ENCODE measurements at places on chromosomes 4 and X.

- DNase-seq = no peak
Observed at GRCh38 chr4:121873604-121874003, 3.3 kb upstream of the BBS7 start.

DNA sequence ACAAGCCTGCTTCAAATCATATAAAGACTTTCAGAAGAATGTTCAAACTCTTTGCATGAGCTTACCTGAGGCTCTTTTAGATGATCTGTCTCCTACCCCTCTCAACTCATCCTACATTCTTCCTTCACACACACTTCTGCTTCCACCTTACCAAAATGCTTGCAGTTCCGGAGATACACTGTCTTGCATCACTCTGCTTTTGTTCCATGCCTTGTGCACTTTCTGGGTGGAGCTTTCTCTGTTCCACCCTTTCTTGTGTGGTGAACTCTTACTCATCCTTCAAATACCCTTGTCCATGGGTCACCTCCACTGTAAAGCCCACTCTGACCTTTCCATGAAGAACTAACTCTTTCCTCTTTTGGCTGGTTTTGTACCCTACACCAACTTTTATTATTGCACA lies 18.4 kb upstream of the MGST2 start:
- no peak for DNase-seq

GRCh38 chrX:49877397-49878101 lies 1.7 kb upstream of the USP27X start:
- DNase-seq = no peak

- DNase-seq = no peak
Observed at GRCh38 chr4:86500527-86500926, 93.6 kb upstream of the PTPN13 start.

- DNase-seq = no peak
Observed at GRCh38 chrX:119417842-119418241, 18.7 kb downstream of the SLC25A43 start.

DNA sequence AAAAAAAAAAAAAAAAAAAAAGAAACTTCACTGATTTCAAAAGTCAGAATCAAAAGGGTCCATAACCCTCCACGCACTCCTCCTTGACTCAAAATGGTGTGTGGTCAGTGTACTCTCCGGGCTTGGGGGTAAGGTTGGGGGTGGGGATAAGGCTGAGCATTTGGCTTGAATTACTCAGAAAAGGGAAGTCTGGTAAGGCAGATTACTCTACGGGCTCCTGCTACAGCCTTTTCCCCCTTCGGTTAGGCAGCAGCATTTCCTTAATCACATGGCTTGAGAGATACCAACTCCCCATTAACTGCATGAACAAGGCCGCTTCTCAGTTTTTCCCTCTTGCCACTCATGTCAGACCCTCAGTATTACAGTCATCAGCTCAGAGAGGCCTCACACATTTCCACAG lies 135.4 kb upstream of the DUSP21 start:
- no peak for DNase-seq

DNA sequence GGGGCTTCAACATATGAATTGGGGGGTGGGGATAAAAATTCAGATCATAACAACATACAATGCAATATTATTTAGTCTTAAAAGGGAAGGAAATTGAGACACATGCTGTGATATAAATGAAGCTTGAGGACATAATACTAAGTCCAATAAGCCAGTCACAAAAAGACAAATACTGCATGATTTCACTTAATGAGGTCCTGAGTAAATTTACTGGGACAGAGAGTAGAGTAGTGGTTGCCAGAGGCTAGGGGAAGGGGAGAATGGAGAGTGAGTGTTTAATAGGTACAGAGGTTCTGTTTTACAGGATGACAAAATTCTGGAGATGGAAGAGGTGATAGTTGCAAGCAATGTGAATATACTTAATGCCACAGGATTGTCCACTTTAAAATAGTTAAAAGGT lies 89.2 kb upstream of the RAPGEF2 start:
- no peak for DNase-seq

DNA sequence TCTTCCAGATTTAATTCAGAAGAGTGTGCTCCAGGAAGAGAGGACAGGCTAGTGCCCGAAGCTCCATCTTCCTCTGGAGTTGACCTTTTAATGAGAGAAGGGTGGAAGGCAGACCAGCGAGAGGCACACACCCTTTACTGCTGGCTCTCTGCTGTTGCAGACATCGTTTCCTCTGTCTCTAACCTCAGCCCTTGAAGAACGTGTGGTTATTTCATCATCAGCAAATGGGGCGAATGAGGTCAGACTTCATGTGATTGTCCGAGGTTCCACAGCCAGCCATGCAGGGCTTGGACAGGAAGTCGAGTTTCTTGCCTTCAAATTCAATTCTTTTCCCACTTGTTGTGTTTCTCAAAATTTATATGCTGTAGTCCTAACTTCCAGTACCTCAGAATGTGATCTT lies 155.2 kb upstream of the MSX1 start:
- DNase-seq = no peak

DNA sequence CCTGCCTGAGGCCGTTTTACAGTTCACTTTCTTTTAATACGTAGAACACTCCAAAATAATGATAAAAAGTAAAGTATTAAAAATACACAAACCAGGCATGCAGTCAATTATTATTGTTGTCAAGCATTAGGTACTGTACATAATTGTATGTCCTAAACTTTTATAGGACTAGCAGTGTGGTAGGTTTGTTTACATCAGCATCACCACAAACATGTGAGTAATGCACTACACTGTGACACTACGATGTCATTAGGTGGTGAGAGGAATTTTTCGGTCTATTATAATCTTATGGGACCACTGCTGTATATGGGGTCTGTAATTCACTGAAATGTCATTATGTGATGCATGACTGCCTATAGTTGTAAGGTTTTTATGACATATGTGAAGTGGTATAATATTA lies 149.5 kb upstream of the SH3RF1 start:
- no peak for DNase-seq

DNA sequence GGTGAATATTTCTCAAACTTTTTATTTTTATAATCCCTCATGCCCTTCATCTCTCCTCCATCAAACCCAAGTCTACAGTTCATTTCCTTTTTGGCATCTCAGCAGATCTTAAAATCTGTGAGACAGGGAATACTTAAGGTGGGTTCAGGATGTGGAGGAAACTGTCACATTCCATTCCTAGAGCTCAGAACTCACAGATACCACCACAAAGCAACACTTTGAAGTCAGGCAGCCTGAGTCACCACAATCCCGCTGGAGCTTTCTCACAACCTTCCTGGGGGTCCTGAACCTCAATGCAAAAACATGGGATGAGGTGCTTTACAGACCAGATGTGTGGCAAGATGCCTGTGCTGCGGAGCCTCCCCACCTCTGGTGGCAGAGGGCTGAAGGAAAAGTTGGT lies 63.2 kb downstream of the HHIP start:
- DNase-seq = no peak

GRCh38 chrX:2626750-2627149 lies 64.3 kb upstream of the CD99 start:
- DNase-seq = no peak

- no peak for DNase-seq
Observed at GRCh38 chr4:83231620-83232076, 53.0 kb downstream of the COQ2 start.

GRCh38 chr4:124738994-124739393 lies 26.5 kb upstream of the ANKRD50 start:
- DNase-seq = no peak

GRCh38 chr4:162456106-162456505 lies 292.3 kb upstream of the FSTL5 start:
- no peak for DNase-seq

GRCh38 chrX:10615931-10616774 lies 4.2 kb downstream of the MID1 start:
- DNase-seq = peak; percentile 25

DNA sequence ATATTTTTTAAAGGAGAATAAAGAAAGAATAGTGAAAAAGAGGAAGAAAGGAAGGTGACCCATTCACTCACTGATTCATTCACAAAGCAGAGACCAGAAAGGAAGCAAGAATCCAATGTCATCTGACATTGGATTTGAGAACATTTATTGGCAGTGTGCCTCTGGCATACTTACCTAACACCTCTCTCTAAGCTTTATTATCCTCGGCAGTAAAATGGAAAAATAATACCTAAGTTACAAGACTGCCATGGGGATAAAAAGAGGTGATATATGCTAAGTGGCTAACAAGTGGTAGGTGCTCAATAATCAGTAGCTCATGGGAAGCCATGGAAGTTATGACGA lies 41.6 kb upstream of the PPARGC1A start:
- DNase-seq = no peak

GRCh38 chr4:7253837-7254236 lies 61.5 kb downstream of the SORCS2 start:
- DNase-seq = no peak

DNA sequence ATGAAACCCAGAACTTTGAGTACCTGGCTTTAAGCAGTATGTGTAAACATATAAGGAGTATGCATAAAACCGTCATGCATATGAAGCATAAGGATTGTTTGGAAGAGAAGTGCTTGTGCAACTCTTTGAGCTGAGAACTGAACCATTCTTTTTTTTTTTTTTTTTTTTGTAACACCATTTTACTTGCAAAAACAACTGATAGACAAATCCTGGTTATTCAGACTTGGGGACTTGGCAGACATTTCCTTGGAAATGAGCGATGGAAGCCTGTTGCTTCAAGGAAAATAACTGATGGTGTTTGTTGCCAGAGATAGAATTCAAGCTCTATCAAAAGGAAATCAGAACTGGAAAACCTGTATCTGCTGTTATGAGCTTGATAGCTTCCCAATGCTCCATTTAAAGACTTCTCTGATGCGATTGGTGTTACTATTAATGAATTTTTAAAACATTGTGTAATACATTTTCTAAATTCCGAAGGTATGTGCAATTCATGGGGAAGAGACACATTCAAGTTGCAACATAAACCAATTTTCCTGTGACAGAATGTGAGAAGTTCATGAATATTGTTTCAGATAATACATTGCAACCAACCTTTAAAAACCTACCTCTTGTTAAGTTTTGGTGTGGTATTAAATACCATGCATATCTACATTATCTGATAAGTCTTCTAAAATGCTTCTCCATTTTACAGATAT lies 47.0 kb upstream of the FAT1 start:
- DNase-seq = no peak

DNA sequence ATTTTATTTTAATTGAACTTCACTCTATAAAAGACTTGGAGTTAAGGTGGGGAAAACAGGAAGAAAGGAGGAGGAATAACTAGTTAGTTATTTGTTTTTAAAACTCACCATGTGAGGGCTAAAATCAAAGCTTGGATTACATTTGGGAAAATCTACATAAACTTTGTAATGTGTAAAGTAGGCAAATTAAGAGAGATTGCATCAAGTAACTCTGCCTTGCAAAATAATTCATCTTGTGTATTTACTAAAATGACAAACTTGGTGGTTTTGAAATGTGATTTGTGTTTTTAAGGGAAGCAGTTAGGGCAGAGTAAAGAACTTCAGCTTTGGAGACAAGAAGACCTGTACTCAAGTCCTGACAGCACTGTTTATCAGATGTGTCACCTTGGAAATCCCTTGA lies 43.3 kb upstream of the RASSF6 start:
- DNase-seq = no peak

- DNase-seq = no peak
Observed at GRCh38 chrX:49995795-49996455, 73.5 kb downstream of the CLCN5 start.

- no peak for DNase-seq
Observed at GRCh38 chr4:10534820-10535219, 77.6 kb upstream of the ZNF518B start.

DNA sequence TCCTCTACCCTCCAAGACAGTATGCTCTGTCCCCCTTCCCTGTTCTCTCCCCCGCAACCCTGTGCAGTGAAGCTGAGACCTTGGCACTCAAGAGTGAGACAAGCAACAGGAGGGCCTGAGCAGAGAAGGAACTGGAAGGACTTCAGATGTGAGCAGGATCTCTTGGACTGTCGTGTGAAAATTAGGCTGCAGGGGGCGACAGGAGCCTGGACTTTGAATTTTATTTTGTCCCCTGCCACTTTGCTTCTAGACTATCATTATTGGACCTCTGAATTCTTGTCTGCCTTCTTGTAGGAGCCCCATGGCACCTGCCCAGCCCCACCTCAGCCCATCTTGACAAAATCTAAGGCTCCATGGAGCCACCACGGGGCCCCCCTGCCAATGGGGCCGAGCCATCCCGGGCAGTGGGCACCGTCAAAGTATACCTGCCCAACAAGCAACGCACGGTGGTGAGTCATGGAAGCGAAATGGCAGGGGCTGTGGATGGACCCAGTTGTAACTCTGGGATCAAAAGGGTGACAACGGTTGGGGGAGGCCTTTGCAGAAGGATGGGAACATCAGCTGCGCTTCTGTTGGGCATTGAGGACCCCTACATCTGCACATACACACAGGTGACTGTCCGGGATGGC lies 1.7 kb downstream of the ARAF start:
- DNase-seq = no peak

- DNase-seq = peak; percentile 77
Observed at GRCh38 chr4:104064646-104065577, 345.1 kb upstream of the TACR3 start.

DNA sequence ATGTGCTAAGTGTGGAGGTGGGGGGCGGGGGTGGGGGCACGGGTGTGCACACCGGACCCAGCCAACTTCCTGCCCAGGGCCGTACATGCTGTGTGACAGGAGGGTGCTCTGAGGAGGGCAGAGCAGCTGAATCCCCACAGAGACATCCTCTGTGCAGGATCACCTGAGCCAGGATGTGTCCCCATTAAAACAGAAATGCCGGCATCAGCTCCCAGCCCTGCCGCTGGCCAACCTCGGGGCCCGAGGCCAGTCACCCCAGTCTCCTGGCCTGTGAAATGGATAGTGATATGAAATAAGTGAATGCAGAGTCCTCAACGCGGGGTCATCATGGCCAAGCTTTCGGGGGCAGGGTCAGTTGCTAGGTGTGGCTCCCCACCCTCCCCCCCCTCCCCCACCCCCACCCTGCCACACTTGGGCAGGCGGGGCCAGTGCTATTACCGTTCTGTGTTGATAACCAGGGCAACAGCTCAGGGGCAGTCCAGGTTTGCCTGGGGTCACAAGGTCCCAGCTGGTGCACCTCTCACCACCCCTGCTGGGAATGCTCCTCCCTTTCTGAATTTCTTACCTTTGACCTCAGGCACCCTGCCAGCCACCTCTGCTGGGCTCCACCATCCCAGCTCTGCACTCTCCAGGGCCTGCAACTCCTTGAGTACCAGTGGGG lies 227.2 kb upstream of the PSAPL1 start:
- no peak for DNase-seq

DNA sequence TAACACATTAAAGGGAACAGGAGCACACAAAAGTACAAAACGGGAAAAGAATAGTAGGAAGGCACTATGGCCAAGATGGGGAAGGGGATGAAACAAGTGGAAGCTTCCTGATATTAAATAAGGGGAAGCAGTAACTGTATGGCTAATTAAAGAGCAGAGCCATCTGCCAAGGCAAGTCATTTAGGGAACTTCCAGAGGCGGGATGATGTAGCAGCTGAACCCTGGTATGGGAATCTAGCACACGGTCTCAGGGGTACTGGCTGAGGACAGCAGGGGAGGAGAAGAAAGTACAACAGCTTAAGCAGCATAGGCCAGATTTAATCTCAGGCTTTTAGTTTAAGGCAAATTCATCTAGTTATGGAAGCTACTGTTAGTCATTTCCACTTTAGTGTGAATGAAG lies 59.1 kb downstream of the IGFBP7 start:
- no peak for DNase-seq

- no peak for DNase-seq
Observed at GRCh38 chr4:72864898-72865297, 204.6 kb downstream of the COX18 start.

GRCh38 chr4:1406394-1406980 lies at the start of gene NKX1-1:
Gene NKX1-1, minus strand, starts transcription at chr4:1406442. Its CDS starts 0 bp downstream, at chr4:1406442.
- peak; percentile 11 for DNase-seq

GRCh38 chr4:26267087-26267486 lies 53.7 kb upstream of the RBPJ start:
- DNase-seq = no peak

GRCh38 chr4:153780876-153781275 lies 8.0 kb downstream of the SFRP2 start:
- no peak for DNase-seq
